HS-5 (cell line): ENCODE measurements at places on chromosomes 5 and 9.

DNA sequence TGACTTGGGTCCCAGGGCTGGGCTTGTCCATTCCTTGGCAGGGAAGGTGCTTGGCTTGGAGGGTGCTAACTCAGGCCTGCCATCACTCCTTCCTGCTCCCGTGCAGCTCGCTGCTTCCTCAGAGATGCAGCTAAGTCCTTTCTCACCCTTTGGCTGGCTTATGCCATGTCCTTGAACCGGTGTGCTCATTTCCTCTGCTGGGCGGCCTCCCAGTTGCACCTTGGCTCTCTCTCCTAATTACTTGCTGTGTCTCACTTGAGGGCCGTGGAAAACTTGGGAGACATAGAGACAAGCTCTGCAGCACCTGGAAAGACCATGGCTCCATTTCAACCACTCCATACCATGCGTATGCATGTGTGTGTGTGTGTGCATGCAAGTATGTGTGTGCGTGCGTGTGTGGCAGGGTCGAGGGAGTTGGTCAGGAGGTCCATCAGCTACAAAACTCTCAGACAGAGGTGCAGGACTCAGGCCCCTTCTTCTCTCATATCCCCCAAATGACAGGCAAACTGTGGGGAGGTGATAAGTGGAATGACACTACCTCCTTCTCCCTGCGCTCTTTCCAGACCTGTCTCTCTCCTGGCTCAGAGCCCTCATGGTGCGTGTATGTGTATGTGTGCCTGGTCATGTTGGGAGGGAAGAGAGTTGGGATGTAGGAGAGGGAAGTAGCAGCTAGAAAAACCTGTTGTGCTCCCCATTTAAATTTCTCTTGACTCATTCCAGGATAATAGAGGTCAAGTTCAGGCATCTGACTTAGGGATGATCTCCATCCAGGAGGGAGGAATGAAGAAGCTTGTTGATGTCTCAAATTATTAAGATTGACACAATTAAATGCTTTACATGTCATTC is 17.6 kb upstream of the MTMR12 start:
- no peak for DNase-seq

DNA sequence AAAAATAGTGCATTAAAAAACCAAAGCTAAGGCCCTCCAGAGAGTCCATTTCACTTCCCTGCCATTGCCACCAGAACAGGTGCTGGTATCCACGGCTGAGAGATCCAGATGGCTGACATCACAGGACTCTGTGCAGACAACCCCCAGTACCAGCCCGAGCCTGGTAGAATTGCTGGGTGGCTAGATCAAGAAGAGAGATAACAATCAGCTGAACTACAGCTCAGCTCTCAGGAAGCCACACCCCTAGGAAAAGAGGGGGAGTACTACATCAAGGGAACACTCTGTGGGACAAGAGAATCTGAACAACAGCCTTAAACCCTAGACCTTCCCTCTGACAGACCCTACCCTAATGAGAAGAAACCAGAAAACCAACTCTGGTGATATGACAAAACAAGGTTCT is 73.8 kb upstream of the SLIT3 start:
- no peak for DNase-seq

DNA sequence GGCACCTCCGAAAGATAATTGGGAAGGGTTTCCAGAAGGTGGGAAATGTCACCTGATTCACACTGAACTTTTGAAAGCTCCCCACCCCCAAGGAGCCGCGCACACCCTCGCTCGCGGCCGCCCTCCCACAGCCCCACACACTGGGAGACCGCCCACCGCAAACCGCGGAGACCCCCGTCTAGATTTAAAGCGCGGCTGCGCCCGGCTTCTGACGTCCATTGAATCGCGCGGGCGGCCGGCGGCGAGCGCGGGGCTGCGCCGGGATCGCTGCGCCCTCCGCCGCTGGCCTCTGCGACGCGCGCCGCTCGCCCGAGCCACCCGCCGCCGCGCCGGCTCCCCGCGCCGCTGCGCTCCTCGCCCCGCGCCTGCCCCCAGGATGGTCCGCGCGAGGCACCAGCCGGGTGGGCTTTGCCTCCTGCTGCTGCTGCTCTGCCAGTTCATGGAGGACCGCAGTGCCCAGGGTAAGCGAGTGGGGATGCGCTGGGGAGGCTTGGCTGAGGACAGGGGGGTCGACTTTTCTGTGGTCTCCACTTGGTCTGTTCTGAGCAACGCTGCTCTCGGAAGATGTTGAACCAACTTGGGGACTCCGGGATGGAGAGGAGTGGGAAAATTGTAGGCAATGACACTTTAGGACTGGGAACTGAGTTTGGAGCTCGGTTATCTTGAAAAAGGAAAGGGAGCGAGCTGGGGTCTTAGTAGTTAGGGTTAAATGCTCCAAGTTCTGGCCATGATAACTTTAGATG is at the start of gene FST:
Gene FST, plus strand, starts transcription at position 214 of the 743 bp plus-strand sequence. Its CDS starts 163 bp downstream, at position 377.
- DNase-seq: no peak

DNA sequence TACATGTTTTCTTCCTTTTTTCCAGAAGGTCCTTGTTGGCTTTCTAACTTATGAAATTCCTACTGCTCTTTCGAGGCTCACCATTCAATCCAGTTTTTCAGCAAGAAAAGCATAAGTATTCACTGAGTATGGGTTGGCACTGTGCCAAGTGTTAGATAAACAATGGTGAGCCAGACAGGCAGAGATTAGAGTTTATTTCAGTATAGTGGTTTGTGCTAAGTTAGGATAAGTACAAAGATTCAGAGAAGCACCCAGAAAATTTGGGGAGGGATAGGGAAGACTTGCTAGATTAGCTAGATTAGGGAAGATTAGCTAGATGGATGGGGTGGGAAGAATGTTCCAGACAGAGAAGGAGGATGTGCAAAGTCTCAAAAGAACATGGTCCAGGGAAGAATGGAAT is 122.9 kb downstream of the OXCT1 start:
- DNase-seq: no peak

DNA sequence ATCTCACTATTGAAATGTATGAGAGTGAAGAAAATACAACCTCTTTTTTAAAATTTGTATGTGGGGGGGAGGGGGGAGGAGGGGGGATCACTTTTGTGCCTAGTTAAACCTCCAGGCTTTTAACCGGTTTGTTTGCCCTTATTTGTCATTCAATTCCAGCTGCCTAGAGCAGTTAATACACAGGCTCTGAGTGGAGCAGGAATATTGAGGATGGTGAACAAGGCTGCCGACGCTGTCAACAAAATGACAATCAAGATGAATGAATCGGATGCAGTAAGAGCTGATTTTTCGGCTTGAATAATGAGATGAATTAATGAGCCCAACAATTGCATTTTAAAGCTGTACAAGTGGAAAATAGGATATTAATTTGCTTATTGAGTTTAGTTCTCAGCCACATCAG is 28.7 kb upstream of the SNX24 start:
- DNase-seq: no peak

- DNase-seq: no peak
Measured at GRCh38 chr5:110932755-110933488, 138.6 kb upstream of the TSLP start.

GRCh38 chr9:135790850-135791249 is 88.9 kb downstream of the KCNT1 start:
- DNase-seq: no peak

- DNase-seq: no peak
Measured at GRCh38 chr9:81548911-81549310, 140.4 kb downstream of the TLE1 start.

- peak; percentile 72 for DNase-seq
Measured at GRCh38 chr5:124661317-124662141, 84.9 kb downstream of the ZNF608 start.

- DNase-seq: no peak
Measured at GRCh38 chr5:2751592-2752021, at the start of gene IRX2. IRX2 (minus strand) TSS chr5:2751677; CDS start chr5:2751413, 264 bp downstream.

DNA sequence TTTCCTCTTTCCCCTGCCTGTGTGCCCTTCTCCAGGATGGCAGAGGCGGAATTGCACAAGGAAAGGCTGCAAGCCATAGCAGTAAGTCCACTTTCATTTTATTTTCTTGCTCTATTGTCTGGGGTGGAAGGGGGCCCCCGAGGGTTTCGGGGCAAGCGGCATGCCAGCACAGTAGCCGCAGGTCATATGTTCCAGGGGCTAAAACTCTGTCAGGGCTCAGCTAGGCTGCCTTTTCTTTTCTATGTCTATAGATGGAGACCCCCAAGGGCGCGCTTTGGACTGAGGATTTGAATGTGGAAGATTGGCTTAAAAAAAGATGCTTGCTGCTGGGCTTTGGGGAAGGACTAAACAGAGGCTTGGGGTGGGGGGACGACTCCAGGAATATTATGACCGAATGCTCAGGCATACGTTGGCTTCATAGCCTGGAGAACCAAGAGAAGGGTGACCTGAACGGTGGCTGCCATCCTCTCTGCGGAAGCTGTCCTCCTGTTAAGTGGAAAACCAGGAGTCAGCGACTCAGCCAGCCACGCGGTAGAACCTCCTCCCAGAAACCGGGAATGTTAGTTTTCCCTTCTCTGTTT is 545 bp downstream of the PALM2AKAP2 start:
- DNase-seq: no peak

GRCh38 chr9:32723789-32724325 is 59.5 kb upstream of the TMEM215 start:
- no peak for DNase-seq

DNA sequence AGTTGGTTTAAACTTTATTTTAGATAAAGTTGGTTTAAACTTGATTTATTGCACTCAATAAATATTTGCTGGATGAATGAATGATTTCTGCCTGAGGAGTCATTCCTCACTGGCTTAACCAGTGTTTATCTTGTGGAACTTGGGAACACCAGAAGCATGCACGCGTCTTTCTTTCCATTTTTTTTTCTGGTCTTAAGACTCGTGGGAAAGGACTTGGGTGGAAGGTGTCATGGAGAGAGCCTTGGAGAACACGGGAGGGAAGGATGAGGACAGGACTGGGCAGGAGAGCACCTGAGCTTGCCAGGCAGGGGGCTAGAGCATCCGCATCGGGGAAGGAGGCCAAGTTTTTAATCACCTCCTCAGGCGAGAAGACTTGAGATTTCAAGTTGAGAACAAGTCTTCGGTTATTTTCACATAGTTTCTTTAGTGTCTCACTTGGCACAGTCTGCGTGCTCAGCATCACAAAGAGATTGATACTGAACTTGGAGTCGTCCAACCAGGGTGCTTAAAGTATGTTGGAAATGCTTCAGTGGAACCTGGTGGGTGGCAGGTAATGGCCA is 144.2 kb downstream of the PDZD2 start:
- DNase-seq: no peak

- DNase-seq: no peak
Measured at GRCh38 chr5:169637549-169638121, 560 bp downstream of the DOCK2 start.

GRCh38 chr9:3856592-3856991 is 330.8 kb upstream of the RFX3 start:
- no peak for DNase-seq

GRCh38 chr9:13478160-13478559 is 198.7 kb upstream of the MPDZ start:
- no peak for DNase-seq

- DNase-seq: no peak
Measured at GRCh38 chr5:133981714-133982113, 13.3 kb upstream of the C5orf15 start.

GRCh38 chr9:85505612-85506011 is 236.1 kb downstream of the AGTPBP1 start:
- no peak for DNase-seq

DNA sequence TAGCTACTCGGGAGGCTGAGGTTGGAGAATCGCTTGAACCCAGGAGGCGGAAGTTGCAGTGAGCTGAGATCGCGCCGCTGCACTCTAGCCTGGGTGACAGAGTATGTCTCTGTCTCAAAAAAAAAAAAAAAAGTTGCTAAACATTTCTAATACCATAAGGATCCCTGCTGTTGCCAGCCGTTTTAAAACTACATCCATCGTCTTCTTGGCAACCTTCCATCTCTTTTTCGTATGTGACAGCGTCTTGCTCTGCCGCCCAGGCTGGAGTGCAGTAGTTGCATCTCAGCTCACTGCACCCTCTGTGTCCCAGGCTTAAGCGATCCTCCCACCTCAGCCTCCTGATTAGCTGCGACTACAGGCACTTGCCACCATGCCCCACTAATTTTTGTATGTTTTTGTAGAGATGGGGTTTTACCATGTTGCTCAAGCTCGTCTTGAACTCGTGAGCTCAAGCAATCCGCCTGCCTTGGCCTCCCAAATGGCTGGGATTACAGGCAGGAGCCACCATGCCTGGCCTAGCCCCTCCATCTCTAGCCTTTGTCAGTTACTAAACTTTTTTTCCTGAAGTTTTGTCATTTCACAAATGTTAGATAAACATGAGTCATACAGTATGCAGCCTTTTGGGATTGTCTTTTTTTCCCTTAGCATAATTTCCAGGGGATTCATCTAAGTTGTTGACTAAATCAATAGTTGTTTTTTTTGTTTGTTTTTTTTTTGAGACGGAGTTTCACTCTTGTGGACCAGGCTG is 13.5 kb downstream of the NSD1 start:
- no peak for DNase-seq

DNA sequence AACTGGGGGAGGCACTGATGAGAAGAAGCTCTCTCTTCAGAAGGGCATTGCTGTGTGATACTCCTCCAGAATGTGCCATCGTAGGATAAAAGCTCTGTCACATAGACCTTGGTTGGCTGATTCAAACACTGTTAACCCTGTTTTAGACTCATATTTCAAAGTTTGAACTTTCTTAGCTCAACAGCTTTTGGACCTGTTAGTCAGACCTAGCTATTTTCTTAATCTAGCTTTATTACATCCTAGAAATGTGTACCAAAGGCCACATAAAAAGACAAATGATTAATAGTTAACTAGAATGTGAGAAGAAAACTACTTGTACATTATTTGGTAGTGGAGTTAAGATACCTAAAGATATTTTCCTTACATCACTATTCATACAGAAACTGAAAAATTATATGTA is 4.3 kb downstream of the RHOBTB3 start:
- DNase-seq: no peak

GRCh38 chr9:123251741-123252140 is 16.6 kb downstream of the STRBP start:
- DNase-seq: no peak

DNA sequence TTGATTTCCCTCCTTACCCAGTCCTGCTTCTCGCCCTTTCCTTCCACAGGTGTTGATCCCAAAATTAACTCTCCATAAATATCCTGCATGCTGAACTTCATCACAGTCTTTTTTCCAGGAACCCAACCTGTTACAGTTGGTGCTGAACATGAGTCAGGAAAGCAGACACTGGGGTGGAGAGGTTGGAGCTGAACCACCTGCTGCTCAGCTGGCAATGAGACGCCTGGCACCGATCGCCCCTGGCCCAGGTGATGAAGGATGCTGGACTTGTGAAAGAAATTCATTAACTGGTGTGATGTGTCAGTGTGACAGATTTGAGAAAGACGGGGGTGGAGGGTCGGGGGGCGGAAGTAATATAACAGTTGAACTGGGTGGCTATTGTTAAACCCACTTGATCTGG is 30.6 kb downstream of the CPLX2 start:
- DNase-seq: no peak

DNA sequence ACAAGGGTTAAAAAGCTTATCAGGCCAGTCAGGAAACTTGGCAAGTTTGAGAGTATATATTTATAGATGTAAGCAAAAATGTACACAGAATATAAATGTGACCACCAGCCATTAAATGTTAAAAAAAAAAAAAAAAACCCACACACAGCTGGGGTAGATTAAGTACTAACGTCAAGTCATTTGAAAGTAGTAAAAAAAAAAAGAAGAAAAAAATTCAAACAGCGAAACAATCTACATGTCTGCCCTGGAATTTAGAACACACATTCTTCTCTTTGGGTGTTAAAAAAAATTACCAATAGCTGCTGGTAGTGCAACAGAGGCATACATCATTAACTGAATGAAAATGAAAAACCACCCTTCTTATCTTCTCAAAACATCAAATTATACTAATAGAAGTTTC is 269.7 kb downstream of the MLLT3 start:
- DNase-seq: no peak
